ENCODE measurements at places on chromosomes 5 and 9.

- DNase-seq, result no peak
These were observed 136.2 kb upstream of the TRIM32 start for GRCh38 chr9:116550696-116551436.

DNA sequence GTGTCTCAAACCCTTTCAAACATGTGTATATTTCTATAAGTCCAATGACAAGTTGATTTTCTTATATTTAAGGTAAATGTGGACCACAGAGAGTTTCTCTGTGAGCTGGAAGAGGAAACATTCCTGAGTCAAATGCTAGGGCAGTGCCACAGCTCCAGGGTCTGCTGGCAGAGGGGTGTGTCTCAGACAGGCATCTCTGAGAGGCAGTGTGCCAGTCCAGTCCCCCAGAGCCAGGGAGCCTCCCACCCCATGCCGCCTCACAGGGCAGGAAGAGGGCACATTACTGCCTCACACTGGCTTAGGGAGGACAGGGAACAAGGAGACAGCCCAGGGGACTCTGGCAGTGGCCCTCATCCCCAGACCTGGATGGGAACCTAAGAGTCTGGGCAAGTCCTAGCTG lies 120.2 kb downstream of the TENT4A start:
- DNase-seq, result no peak

DNA sequence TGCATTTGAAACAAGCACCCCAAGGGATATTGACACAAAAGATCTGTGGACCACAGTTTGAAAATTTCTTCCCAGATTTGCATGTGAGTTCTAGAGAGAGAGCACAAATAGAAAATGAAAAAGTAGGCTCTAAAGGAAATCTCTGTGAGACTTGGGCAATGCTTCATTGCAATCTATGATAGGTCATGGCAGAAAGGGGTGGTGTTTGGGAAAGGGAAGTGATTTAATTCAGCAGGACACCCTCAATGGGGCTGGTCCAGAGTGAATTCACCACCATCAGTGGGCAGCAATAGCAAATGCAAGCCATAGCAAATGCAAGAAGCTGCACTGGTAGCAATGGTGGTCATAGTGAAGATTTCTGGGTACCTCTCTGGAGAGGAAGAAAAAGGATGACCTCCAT lies 58.1 kb downstream of the ANKRD55 start:
- DNase-seq, result no peak

DNA sequence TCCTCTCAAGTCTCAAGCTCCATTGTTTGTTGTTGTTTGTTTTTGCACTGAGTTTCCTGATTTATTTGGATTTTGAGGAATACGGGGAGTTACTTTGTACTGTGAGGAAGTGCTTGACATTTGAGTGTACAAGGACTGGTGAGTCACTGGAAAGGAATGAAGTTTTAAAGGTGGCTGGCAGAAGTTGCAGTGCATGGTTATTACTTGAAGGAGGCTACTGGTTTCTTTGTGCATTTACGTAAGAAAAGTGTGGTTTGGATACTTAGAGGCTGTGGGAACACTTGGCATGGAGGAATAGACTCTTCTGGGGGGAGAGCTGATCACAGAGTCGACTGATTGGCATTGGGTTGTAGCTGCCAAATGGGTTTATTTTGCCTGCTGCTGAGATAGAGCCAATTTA lies 919.0 kb downstream of the TAF11L14 start:
- peak; percentile 40 for DNase-seq

GRCh38 chr9:2157277-2158110 lies 142.3 kb downstream of the SMARCA2 start:
- DNase-seq, result peak; percentile 30
